Stimulated activated naive B cell treated with anti-CD40 and anti-IgM and Interleukin-4, amounts not matched to agents 10 μg/mL and 1 μg/mL and 100 μg/mL, for 72 hours (primary cell): ENCODE measurements at places on chromosomes 1 and 21.

GRCh38 chr1:178727014-178727895 lies 2.2 kb downstream of the RALGPS2 start:
- H3K27ac ChIP-seq: peak overlapping the region; percentile 75
- peaks cover 20% of the 10 kb centered on the region for H3K4me1 ChIP-seq
- no peak for DNase-seq

DNA sequence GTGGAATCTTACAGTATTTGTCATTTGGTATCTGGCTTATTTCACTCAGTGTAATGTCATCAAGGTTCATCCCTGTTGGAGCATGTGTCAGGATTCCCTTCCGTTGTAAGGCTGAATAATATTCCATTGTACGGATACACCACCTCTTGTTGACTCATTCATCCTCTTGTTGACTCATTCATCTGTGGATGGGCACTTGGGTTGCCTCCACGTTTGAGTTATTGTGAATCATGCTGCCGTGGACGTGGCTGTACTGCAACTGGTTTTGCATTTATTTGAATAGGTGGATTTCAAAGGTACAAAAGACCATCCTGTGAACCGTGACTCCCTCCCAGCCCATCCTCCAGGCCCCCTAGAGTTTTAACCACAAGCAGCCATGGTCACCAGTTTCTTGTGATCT lies 11.9 kb upstream of the TCP10L start:
- no peaks in the 10 kb centered on the region for H3K4me1 ChIP-seq
- no peak for DNase-seq
- H3K27ac ChIP-seq: no peak overlapping the region
- no peak overlapping the region for H3K4me3 ChIP-seq
- H3K27me3 ChIP-seq: no peaks in the 10 kb centered on the region
- peaks cover 39% of the 10 kb centered on the region for H3K36me3 ChIP-seq

GRCh38 chr1:60281360-60281932 lies 207.9 kb upstream of the C1orf87 start:
- DNase-seq: no peak
- H3K4me1 ChIP-seq: no peaks in the 10 kb centered on the region
- H3K36me3 ChIP-seq: no peaks in the 10 kb centered on the region
- H3K4me3 ChIP-seq: no peak overlapping the region

DNA sequence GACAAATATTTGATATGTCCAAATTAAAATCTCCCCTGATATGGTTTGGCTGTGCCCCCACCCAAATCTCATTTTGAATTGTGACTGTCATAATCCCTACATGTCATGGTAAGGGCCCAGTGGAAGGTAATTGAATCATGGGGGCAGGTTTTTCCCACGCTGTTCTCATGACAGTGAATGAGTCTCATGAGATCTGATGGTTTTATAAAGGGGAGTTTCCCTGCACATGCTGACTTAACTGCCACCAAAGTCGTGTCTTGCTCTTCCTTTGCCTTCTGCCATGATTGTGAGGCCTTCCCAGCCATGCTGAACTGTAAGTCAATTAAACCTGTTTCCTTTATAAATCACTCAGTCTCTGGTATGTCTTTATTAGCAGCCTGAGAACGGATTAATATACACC lies 207.0 kb downstream of the BARHL2 start:
- no peak overlapping the region for H3K27ac ChIP-seq
- no peak for DNase-seq
- H3K4me1 ChIP-seq: no peaks in the 10 kb centered on the region
- H3K4me3 ChIP-seq: no peak overlapping the region
- H3K36me3 ChIP-seq: no peaks in the 10 kb centered on the region
- H3K27me3 ChIP-seq: peaks cover 5% of the 10 kb centered on the region

DNA sequence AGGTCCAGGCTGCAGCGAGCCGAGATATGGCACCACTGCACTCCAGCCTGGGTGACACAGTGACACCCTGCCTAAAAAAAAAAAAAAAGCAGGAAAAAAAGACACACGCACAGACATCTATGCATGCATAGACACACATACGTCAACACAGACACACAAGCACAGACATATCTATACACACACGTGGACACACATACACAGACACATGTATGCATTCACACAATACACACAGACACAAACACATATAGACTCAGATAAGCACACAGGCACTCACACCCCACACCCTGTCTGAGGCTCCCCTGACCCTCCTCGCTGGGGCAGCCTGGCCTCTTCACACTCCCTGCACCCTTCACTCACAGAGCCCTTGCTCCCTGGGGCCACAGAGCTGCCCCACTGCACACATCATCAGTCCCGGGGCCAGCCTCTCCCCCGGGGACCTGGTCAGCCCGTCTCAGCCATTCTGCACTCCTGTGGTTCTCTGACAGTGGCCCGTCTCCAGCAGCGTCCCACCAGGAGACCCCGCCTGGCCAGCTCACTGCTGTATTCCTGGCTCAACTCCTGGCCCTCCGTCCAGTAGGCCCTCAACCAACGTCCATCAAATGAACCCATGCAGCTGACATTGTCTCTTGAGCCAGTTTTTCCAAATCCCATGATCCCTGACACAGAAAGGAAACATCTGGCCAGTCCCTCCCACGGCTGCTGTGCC lies 4.6 kb upstream of the PRKCZ start:
- no peak for DNase-seq
- peak overlapping the region; percentile 57 for H3K27ac ChIP-seq
- peaks cover 56% of the 10 kb centered on the region for H3K27me3 ChIP-seq
- H3K4me3 ChIP-seq: peak overlapping the region; percentile 36
- H3K4me1 ChIP-seq: peaks cover 24% of the 10 kb centered on the region

DNA sequence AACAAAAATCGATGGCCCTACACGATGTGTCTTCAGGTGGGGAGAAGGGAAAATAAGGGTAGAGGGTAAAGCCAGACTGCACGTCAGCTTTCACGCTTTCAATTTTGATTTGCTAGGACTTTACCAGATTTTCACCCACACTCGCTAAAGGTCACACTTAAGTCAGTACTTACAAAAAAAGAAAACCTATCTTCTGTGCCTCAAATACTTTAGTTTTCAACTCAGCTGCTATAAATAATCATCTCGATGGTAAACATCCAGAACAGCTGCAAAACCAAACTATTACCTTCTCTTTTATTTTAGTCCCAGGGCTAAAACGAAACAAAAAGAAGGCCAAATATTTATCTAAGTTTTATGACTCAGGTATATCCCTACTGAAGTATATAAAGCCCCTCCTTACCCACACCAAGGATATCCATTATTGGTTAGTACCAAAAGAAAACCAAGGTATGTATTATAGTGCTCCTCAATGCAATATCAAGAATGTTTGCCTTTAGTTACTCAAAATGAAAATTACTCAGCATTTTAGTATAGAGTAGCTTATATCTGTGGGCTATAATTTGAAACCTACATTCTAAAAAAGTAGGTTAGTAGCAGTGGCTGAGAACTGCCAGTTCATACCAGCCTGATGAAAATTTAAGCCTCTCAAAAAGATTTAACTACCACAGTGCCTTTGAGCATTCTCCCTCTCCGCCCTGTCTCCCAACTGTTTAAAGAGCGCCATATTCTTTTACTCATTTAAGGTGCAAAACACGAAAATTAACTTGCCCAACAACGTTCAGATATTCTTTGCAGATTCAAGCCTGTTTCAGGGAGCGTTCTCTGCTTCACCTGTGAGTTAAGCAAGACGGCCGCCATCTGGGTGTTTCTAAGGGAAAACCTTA lies 1.5 kb downstream of the CSDE1 start:
- no peaks in the 10 kb centered on the region for H3K27me3 ChIP-seq
- no peak for DNase-seq
- peak overlapping the region; percentile 100 for H3K27ac ChIP-seq
- peaks cover 34% of the 10 kb centered on the region for H3K4me1 ChIP-seq
- H3K36me3 ChIP-seq: peaks cover 15% of the 10 kb centered on the region

GRCh38 chr21:35189077-35189863 lies 140.2 kb upstream of the RUNX1 start:
- H3K4me3 ChIP-seq: peak overlapping the region; percentile 57
- DNase-seq: peak; percentile 36
- H3K4me1 ChIP-seq: peaks cover 33% of the 10 kb centered on the region
- peak overlapping the region; percentile 79 for H3K27ac ChIP-seq
- no peaks in the 10 kb centered on the region for H3K27me3 ChIP-seq

GRCh38 chr1:156910309-156910782 lies 10.1 kb upstream of the LRRC71 start:
- H3K27me3 ChIP-seq: peaks cover 38% of the 10 kb centered on the region
- H3K4me3 ChIP-seq: no peak overlapping the region
- no peaks in the 10 kb centered on the region for H3K4me1 ChIP-seq
- no peak overlapping the region for H3K27ac ChIP-seq
- no peak for DNase-seq

DNA sequence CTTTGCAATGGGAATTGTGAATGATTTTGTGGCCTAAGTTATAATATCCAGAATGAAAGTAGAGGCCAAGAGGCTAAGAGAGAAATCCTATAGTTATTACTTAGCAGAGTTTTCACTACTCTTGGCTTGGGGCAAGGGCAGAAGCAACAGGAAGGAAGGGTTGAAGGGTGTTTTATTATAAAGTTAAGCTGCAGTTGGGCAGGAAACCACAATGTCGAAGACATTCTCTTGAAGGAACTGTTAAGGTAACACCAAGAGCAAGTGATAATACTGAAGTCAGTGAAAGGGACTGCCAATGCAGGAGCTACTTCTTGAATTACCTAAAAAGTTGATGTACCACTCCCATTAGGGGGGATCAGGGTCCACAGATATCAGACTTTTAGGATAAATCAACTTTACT lies 8.3 kb downstream of the XCL2 start:
- H3K36me3 ChIP-seq: no peaks in the 10 kb centered on the region
- H3K27ac ChIP-seq: no peak overlapping the region
- no peaks in the 10 kb centered on the region for H3K27me3 ChIP-seq
- peaks cover 4% of the 10 kb centered on the region for H3K4me1 ChIP-seq
- no peak overlapping the region for H3K4me3 ChIP-seq

- peaks cover 18% of the 10 kb centered on the region for H3K27me3 ChIP-seq
- DNase-seq: no peak
- no peak overlapping the region for H3K27ac ChIP-seq
- H3K4me1 ChIP-seq: peaks cover 2% of the 10 kb centered on the region
- H3K36me3 ChIP-seq: no peaks in the 10 kb centered on the region
Observed at GRCh38 chr1:170927955-170928840, 7.1 kb upstream of the MROH9 start.

- H3K4me1 ChIP-seq: no peaks in the 10 kb centered on the region
- DNase-seq: no peak
- H3K27ac ChIP-seq: no peak overlapping the region
- no peaks in the 10 kb centered on the region for H3K36me3 ChIP-seq
- peaks cover 8% of the 10 kb centered on the region for H3K27me3 ChIP-seq
Observed at GRCh38 chr1:94654031-94654430, 112.5 kb upstream of the F3 start.

GRCh38 chr1:204278251-204278650 lies 64.5 kb upstream of the GOLT1A start:
- peaks cover 55% of the 10 kb centered on the region for H3K27me3 ChIP-seq

GRCh38 chr1:71778940-71779339 lies 503.4 kb downstream of the NEGR1 start:
- no peaks in the 10 kb centered on the region for H3K36me3 ChIP-seq
- DNase-seq: no peak
- H3K27me3 ChIP-seq: no peaks in the 10 kb centered on the region
- H3K4me1 ChIP-seq: peaks cover 2% of the 10 kb centered on the region
- H3K27ac ChIP-seq: no peak overlapping the region

DNA sequence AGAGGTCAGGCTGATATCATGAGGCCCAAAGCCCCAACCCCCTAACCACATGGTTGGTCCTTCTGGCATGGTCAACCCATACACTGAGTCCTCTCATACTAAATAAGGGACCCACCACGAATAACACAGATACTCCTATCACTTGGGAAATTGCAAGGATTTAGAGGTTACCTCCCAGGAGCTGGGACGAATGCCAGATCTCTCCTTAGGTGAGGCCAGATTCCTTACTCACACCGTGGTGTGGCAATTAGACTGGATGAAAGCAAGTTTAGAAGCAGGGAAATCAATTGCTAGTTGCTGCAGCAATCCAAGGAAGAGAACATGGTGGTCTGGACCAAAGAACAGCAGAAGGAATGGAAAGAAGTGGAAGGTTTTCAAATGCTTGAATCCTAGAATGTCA lies 60.1 kb downstream of the IER5 start:
- H3K36me3 ChIP-seq: peaks cover 18% of the 10 kb centered on the region
- H3K4me1 ChIP-seq: peaks cover 38% of the 10 kb centered on the region
- peak overlapping the region; percentile 3 for H3K4me3 ChIP-seq
- DNase-seq: no peak
- no peak overlapping the region for H3K27ac ChIP-seq

DNA sequence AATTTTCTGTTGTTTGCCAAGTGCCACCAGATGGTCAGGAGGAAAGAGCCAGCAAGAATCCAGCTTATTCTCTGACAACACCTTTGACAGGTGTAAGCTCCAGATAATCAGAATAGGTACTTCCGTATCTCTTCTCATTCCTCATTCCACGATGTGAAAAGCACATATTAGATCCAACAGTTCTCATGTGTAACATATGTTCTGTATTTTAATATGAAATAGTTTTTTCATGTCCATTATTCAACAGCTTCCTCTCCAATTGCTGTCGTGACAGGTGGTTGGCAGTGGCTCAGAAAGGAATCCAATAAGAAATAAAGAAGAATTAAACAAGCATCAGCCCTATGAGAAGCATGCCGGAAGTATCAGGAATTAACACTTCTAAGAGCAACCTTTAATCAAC lies 1624.7 kb downstream of the MRPL39 start:
- H3K27me3 ChIP-seq: no peaks in the 10 kb centered on the region
- no peak overlapping the region for H3K4me3 ChIP-seq
- H3K36me3 ChIP-seq: peaks cover 3% of the 10 kb centered on the region
- H3K27ac ChIP-seq: no peak overlapping the region
- H3K4me1 ChIP-seq: peaks cover 8% of the 10 kb centered on the region

DNA sequence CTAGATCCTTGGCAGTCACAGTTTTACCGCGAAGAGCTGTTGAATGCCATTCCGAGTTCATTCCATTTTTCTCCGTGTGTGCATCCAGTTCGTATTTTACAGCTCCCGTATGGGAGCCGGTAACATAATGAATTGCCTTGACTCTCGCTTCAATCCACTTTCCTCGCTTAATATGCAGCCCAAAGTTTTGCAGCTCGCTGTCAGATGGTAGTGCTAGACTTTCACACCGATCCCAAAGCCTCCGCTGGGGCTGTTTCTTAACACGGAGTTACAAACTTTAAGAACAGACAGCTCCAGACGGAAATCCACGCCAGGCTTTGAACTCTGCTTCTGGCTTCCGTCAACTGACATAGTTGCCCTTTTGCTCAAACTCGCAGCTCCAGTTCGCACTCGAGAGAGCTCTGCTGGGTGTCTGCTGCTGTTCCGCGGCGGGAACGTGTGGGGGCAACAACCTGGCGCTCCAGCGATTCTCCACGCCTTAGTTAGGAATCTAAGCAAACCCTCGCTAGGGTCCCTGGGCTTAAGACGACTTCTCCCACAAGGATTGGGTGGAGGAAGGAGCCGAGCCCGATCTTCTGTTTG lies 3.5 kb upstream of the ARID1A start:
- no peaks in the 10 kb centered on the region for H3K36me3 ChIP-seq
- H3K27ac ChIP-seq: peak overlapping the region; percentile 96
- peak; percentile 78 for DNase-seq
- H3K4me3 ChIP-seq: peak overlapping the region; percentile 97
- peaks cover 18% of the 10 kb centered on the region for H3K4me1 ChIP-seq

DNA sequence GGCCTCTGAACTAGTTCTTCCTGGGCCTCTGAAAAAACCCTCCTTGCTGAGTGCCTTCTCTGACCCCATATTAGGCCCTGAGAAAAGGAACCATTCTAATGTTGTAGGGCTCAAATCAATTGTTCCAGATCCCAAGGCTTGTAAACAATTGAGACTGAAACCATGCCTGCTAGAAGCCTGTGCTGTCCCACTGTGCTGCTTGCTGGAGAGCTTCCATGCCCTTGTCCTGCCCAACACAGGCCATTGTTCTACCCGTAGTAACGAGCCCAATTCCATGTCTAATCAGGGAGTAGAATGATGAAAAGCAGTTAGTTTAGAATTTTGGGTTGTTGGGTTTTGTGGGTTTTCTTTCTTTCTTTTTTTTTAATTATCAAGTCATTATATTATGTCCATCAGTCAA lies 47.4 kb downstream of the ZNF281 start:
- H3K27me3 ChIP-seq: no peaks in the 10 kb centered on the region
- H3K27ac ChIP-seq: no peak overlapping the region
- H3K4me1 ChIP-seq: peaks cover 9% of the 10 kb centered on the region
- DNase-seq: no peak
